ENCODE measurements at places on chromosomes 6 and 20. TPM values are rescaled to one million over a fixed set of nuclear protein-coding genes. Genes with fewer than 3 reads are reported as not detected.

F13A1 gene
- not detected for total RNA-seq

GRCh38 chr6:80338201-80338836 lies 231.8 kb downstream of the BCKDHB start:
- H3K27me3 ChIP-seq: no peaks in the 10 kb centered on the region
- no peaks in the 10 kb centered on the region for H3K36me3 ChIP-seq
- H3K4me1 ChIP-seq: no peaks in the 10 kb centered on the region
- H3K4me3 ChIP-seq: no peak overlapping the region
- H3K27ac ChIP-seq: no peak overlapping the region

GRCh38 chr6:10310826-10311225 lies 104.0 kb downstream of the TFAP2A start:
- H3K4me1 ChIP-seq: no peaks in the 10 kb centered on the region
- H3K36me3 ChIP-seq: no peaks in the 10 kb centered on the region
- no peak overlapping the region for H3K27ac ChIP-seq
- H3K27me3 ChIP-seq: peaks cover 7% of the 10 kb centered on the region

CDC40 gene
- 25.9 TPM for total RNA-seq

DNA sequence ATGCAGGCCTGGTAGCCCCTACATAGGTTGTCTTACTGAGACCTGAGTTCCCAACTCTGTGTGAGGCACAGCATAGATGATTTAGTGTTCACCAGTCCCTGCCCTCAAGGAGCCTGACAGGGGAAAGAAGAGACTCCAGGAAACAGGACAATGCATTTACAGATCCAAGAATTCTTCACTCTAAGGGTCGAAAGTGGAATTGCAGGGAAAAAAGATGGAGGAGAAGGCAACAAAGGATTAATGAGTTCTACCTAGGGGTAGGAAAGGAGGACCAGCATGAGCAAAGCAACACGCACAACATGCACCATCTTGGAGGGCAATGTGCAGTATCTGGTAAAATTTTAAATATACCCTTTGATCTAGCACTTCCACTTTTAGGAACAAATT lies 5.9 kb downstream of the SPAG4 start:
- H3K4me1 ChIP-seq: peaks cover 38% of the 10 kb centered on the region
- peak overlapping the region; percentile 61 for H3K27ac ChIP-seq
- no peak overlapping the region for H3K4me3 ChIP-seq

- peaks cover 3% of the 10 kb centered on the region for H3K4me1 ChIP-seq
- no peaks in the 10 kb centered on the region for H3K27me3 ChIP-seq
- H3K4me3 ChIP-seq: no peak overlapping the region
- no peak for DNase-seq
- H3K27ac ChIP-seq: no peak overlapping the region
Observed at GRCh38 chr6:10968776-10969175, 75.3 kb downstream of the ELOVL2 start.

DNA sequence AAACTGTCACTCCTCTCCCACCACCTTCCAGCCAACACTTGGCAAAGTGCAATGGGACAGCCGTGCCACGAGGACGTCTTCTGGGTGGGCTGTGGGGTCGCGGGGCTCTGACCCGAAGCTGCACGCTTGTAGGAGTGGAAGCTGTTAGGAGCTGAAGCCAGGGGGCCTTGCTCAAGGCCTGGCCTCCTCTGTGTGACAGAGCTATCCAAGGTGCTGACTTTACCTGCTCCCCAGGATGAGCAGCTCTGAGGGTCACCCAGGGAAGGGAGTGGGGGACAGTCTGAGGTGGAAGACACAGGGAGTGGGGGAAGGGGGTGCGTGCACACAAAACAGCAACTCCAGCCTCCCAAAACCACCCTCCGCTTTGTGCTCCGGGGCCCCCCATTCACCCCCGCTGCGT lies 17.5 kb upstream of the CHRNA4 start:
- peaks cover 1% of the 10 kb centered on the region for H3K4me1 ChIP-seq
- H3K36me3 ChIP-seq: no peaks in the 10 kb centered on the region
- DNase-seq: no peak

DNA sequence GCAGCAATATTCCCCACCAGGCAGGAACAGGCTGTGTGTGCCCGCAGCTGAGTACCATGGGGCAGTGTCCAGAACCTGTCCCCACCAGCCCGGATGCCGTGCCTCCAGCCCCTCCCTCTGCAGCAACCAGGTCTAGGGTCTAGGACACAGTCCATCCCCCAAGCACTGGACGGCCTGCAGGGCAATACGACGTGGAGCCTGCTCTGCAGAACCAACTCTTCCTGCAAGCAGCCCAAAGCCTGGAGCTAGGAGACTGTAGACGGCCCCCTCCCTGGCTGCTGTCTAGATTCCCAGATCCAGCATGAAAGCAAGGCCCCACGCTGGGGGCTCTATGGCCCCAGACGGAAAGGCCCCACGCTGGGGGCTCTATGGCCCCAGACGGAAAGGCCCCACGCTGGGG lies 128.2 kb upstream of the AFDN start:
- H3K4me1 ChIP-seq: peaks cover 25% of the 10 kb centered on the region
- DNase-seq: no peak
- H3K36me3 ChIP-seq: peaks cover 7% of the 10 kb centered on the region
- no peak overlapping the region for H3K27ac ChIP-seq
- H3K4me3 ChIP-seq: no peak overlapping the region
- peaks cover 35% of the 10 kb centered on the region for H3K27me3 ChIP-seq

DNA sequence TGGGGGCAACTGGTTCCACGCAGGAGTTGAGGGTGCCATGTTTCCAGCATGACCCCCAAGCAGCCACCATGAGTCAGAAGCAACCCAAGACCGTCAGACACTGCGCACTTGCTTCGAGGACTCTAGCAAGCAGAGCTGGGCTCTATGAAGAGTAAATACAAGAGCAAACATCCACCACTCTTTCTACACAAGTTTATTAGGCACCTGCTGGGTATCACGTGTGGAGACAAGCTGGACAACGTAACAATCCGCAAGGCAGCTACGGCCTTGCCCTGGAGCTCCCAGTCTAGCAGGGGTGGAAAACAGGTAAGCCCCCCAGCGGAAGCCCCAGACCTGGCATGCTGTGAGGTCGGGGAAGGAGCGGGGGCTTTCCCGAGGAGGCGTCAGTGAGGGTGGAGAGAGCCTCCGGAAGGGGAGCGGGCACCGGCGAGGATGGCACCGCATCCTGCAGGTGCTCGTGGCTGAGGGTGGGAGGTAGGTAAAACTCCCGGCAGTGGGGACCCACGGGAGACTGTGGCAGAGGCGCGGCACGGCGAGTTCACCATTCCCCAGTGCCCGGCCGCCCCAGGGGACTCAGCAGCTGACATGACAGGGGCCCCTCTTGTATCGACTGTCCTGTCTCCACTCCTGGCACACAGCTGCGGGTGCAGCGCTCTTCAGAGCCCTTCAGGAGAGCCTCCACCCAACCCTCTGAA lies 33.6 kb downstream of the GNAS-AS1 start:
- peaks cover 30% of the 10 kb centered on the region for H3K36me3 ChIP-seq
- DNase-seq: no peak
- peaks cover 58% of the 10 kb centered on the region for H3K27me3 ChIP-seq
- H3K4me3 ChIP-seq: no peak overlapping the region
- H3K4me1 ChIP-seq: peaks cover 16% of the 10 kb centered on the region
- H3K27ac ChIP-seq: no peak overlapping the region

DNA sequence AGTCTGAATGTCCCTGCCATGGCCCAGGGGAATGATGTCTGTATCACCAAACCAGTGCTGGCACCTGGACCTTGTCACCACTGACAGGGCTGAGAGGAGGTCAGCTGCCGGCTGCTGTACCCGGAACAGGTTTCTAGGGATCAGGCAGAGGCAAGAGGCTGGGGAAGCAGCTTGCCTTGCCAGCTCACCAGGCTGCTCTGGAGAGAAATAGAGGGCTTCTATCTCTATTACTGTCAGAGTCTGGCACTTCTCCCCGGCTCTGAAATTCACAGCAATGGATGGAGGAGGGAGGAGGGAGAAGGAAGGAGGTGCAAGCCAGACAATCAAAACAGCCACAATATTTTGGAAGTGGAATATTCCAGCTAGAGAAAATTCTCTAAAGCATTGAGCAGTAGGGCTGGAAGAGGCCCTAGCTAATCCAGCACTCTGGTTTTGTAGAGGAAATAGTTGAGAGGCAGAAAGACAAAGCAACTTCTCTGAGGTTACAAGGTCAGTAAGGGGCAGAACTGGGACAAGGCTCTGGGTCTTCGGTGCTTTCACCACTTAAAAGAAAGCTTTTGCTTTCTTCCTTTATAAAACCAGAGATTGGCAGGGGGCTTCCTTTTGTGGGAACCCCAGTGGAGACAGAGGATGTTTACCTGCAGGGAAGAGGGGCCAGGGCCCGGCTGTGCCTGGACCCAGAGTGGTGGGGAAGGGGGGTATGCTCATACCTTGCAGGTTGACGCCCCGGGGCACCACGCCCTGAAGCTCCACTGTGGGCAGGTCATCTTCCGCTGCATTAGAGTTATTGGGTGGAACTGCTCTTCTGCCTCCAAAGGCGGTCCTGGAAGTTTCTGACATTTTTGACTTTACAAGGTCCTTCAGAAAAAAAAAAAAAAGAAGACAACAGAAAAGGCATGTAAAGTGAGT lies 2.4 kb downstream of the F13A1 start:
- no peaks in the 10 kb centered on the region for H3K36me3 ChIP-seq
- H3K4me3 ChIP-seq: no peak overlapping the region
- H3K27me3 ChIP-seq: peaks cover 85% of the 10 kb centered on the region
- H3K4me1 ChIP-seq: no peaks in the 10 kb centered on the region

RBM38 gene
- 142 TPM for total RNA-seq

GRCh38 chr6:29628419-29629281 lies 4.3 kb downstream of the GABBR1 start:
- DNase-seq: peak; percentile 67
- peaks cover 31% of the 10 kb centered on the region for H3K4me1 ChIP-seq
- peak overlapping the region; percentile 89 for H3K4me3 ChIP-seq
- H3K27me3 ChIP-seq: peaks cover 10% of the 10 kb centered on the region
- H3K27ac ChIP-seq: peak overlapping the region; percentile 77

DNA sequence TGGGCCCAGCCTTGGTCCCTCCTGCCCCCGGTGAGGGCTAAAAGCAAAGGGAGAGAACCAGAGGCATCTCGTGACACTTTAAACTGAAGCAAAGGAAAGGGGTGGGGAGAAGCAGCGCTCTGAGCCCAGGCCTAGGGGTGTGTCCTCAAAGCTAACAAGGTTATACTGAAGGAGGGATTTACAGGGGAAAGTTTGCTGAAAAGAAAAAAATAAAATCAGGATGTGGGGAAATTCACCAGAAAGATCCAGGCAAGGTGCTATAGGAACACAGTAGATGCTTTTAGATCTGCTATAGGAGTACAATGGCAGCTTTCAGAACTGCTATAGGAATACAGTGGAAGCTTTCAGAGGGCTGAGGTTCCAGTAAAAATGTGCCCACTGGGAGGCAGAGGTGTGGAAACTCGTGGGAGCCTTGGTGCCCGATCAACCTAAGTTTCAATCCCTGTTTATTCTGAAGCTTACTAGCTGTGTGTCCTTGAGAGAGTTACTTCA lies at the start of gene COL9A1:
COL9A1 (minus strand) TSS at position 51 of the 492 bp plus-strand sequence. CDS start 160 bp downstream, outside the sequence.
- peaks cover 30% of the 10 kb centered on the region for H3K27me3 ChIP-seq
- no peaks in the 10 kb centered on the region for H3K36me3 ChIP-seq
- DNase-seq: no peak
- no peaks in the 10 kb centered on the region for H3K4me1 ChIP-seq

FBXO5 gene
- total RNA-seq: 51.4 TPM

GRCh38 chr6:134097114-134097707 lies 44.8 kb upstream of the SLC2A12 start:
- H3K36me3 ChIP-seq: no peaks in the 10 kb centered on the region
- DNase-seq: peak; percentile 37
- H3K27ac ChIP-seq: no peak overlapping the region
- H3K4me1 ChIP-seq: no peaks in the 10 kb centered on the region

- no peaks in the 10 kb centered on the region for H3K27me3 ChIP-seq
- peaks cover 5% of the 10 kb centered on the region for H3K4me1 ChIP-seq
- H3K36me3 ChIP-seq: peaks cover 12% of the 10 kb centered on the region
- H3K27ac ChIP-seq: no peak overlapping the region
Observed at GRCh38 chr6:161233986-161234661, 39.7 kb downstream of the AGPAT4 start.

NKAIN4 gene
- total RNA-seq: not detected

GRCh38 chr6:31725502-31726350 lies 2.6 kb downstream of the MPIG6B start:
- peaks cover 13% of the 10 kb centered on the region for H3K36me3 ChIP-seq
- H3K4me3 ChIP-seq: no peak overlapping the region
- no peak overlapping the region for H3K27ac ChIP-seq
- no peaks in the 10 kb centered on the region for H3K27me3 ChIP-seq

TMEM244 gene
- total RNA-seq: not detected

PLG gene
- total RNA-seq: not detected

SPEF1 gene
- total RNA-seq: 0.12 TPM

DNA sequence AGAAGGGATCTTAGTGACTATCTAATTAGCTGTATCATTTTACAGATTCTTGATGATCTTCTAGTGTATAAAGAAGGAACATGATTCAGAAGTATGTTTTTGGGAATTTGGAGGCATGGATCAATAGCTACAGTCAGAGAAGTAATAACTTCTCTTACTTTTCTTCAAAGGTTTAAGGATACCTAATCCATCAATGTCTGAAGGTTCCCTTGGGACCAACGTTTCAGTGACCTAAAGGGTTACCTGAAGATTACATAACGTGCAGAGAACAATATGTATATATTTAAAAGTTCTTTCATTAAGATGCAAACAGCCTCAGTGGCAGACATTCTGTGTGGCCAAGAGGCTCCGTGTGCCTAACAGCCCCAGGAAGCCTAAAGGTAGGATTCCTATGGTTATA lies 3.2 kb downstream of the HDAC2 start:
- no peak overlapping the region for H3K27ac ChIP-seq
- peaks cover 45% of the 10 kb centered on the region for H3K4me1 ChIP-seq
- H3K27me3 ChIP-seq: no peaks in the 10 kb centered on the region
- peak overlapping the region; percentile 9 for H3K4me3 ChIP-seq
- DNase-seq: no peak

Measured in activated naive CD8-positive, alpha-beta T cell treated with anti-CD3 and anti-CD28 coated beads for 36 hours (primary cell).